ENCODE measurements at places on chromosomes 16 and 17. TPM values are rescaled to one million over a fixed set of nuclear protein-coding genes. Genes with fewer than 3 reads are reported as not detected.

WWP2 gene
- 42.0 TPM for total RNA-seq

RAP1GAP2 gene
- 28.0 TPM for total RNA-seq

HOXB1 gene
- total RNA-seq: not detected

MYH3 gene
- 1.6 TPM for total RNA-seq

PABPN1L gene
- total RNA-seq: 0.54 TPM

All from hematopoietic multipotent progenitor cell (in vitro differentiated cells).